Activated naive CD4-positive, alpha-beta T cell (primary cell): ENCODE measurements at places on chromosomes 7 and 10.

DNA sequence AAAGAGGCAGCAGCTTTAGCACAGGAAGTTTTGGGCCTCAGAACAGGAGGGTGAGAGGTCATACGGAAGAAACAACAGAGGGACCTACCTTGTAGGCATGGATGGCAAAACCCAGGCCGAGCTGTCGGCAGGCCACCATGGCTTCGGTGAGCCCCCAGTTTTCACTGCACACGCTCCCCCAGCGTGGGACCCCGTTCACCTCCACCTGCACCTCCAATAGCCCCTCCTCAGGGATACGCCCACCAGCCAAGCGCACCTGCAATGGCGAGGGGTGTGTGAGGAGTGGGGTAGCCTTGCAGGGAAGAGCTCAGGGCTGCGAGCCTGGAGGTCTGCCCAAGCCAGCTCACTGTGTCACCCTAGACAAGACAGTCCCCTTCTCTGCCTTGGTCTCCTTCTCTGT lies 11.3 kb downstream of the LOXL4 start:
- no peak for DNase-seq

DNA sequence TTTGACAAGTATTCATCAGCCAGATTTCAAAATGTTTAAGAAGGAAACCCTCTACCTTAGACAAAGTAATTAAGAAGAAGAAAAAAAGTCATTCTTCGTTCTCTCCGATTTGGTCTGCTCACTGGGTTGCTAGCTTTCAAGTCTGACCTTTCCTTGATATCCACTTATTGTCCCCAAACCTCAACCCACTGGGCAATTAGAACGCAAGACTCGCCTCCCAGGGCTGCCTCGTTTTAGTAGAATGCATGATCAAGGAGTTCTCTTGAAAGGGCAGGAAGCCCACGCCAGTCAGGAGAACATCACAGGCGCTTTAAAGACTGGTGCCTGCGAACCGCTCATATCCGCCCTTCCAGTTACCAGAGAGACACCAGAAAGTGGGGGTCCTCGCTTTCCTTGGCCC lies 637.7 kb downstream of the PARD3 start:
- no peak for DNase-seq

DNA sequence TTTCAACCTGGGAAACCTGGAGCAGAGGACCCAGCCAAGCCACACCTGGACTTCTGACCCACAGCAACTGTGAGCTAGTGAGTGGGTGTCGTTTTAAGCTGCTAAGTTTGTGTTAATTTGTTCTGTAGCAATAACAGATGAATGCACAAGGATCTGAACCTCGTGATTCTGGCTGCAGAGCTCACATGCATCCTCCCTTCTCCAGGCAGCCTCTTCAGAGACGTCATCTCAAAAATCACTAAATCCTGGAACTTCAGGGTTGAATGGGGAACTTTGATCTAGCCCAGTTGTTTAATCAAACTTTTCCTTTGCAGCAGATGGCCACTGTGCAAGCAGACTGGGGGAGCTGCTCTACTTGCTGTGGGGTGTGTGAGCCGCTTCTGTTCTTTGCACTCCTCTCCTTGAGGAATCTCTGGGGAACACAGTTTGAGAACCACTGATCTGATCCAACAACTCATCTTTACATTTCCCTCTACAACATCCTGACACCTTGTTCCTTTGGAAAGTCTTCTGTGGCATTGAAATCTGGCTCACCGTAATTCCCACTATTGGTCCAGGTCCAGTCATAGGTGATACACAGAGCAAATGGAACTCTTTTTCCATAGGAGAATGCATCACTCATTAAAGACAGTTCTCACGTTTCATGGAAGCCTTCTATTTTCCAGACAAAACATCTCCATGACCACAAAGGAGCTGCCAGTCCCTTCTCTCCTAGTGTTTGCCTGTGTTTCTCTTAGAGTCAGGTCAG lies 90.3 kb downstream of the CHN2 start:
- DNase-seq, result no peak

- no peak for DNase-seq
Measured at GRCh38 chr10:48839809-48840679, 99.6 kb downstream of the LRRC18 start.

DNA sequence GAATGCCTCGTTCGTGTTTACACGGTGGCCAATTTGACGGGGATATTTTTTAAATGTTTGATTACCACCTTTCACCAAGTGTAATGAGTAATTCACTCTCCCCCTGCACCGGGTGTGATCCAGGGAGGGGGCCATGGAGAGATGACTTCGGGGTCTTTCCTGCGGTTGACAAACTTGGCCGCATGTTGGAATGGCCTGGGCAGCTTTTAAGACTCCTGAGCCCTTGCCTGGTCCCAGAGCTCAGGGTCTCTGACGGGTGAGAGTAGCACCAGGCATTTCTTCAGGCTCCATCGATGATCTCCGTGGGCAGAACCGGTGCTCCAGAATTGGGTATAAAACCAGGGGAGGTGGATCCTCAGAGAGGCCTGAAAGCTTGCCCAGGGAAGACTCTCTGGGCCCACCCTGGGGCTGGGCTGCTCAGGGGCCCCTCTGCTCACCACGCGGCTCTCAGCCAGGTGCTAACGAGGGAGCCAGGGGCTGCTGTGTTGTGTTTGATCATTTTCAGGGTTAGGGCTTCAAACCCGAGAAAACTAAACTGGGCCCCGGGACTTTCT lies 882 bp downstream of the ZNF282 start:
- DNase-seq, result no peak

- DNase-seq, result no peak
Measured at GRCh38 chr10:51085204-51085603, 10.9 kb downstream of the PRKG1 start.

- DNase-seq, result no peak
Measured at GRCh38 chr10:86197166-86197790, 169.3 kb downstream of the GRID1 start.

DNA sequence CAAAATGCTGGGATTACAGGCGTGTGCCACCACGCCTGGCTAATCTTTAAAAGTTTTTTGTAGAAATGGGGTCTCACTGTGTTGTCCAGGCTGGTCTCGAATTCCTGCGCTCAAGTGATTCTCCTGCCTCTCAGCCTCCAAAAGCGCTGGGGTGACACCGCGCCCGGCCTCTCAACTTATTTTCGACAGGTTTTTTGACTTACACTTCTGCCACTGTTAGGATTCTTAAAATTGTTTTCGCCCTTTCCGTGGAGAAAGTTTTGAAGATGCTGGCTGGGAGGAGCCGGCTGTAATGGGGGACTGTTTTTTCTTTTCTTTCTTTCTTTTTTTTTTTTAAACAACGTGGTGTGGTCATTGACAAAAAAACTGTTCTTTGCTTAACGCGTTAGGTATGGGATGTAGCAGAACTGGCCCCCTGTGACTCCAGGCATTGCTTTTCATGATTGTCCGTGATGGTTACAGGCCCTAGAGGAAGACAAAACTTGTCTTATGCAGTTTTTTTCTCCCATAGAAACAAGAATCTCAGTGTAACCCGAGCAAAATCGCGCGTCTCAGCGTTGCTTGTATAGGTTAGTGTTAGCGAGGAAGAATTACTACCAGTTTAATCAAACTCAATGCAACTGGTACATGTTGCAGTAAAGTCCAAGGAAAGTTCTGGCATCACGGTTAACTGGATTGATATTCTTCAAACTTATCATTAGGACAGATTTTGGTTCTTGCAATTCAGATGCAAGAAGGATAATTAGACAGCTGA lies 72.2 kb downstream of the DAGLB start:
- no peak for DNase-seq

DNA sequence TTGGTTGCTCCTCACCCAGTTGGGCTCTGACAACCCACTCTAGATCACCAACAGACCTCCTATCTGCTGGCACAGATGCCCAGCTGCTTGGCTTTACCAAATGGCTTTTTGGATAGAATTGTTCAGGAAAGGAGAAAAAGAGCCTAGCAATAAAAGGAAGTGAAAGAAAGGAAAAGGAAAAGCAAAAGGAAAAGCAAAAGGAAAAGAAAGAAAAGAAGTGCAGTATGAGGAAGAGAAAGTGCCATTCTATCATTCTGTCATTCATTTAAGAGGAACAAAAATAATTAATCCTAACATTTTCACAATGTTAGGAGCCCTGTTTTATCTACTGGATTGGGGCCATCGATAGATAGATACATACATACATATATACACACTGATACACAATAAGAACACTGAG lies 353.6 kb downstream of the THSD7A start:
- no peak for DNase-seq

DNA sequence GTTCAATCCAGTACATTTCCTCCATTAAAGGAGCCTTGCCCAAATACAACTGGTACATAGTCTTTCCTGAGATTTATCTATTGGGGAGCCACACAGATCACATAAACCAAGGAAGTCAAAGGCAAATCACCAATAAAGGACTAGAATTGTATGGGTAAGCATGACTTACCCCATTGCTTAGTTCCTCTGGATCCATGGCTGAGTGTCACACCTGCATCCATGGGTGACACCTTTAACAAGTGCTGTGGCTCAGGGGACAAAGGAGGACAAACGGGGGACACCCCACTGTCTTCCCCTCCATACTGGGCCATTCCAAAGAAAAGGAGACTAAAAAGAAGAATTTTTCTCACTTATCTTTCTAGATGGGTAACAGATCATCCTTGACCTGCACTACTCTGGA lies 30.4 kb downstream of the ZNF92 start:
- DNase-seq, result no peak

DNA sequence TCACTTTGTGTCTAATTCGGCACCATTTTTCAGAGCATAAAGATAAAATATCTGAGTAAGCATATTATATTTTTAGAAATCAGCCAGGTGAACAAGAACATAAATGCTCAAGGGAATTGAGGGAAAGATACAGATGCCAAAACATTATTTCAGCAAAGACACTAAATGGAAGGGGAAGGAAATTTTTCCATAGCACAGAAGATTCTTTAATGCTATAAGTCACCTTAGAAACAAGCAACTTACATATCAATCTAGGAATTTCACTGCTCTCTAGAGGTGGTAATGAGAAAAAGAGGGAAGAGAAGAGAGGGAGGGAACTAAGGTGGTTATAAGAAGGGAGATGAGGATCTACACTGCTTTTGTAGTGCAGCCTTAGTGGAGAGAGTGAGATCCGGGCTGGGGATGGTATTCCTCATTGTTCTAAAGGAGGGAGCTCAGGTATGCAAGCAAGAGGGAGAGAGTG lies 20.4 kb downstream of the ZNF365 start:
- no peak for DNase-seq

GRCh38 chr7:25303281-25304181 lies 75.2 kb upstream of the NPVF start:
- no peak for DNase-seq

DNA sequence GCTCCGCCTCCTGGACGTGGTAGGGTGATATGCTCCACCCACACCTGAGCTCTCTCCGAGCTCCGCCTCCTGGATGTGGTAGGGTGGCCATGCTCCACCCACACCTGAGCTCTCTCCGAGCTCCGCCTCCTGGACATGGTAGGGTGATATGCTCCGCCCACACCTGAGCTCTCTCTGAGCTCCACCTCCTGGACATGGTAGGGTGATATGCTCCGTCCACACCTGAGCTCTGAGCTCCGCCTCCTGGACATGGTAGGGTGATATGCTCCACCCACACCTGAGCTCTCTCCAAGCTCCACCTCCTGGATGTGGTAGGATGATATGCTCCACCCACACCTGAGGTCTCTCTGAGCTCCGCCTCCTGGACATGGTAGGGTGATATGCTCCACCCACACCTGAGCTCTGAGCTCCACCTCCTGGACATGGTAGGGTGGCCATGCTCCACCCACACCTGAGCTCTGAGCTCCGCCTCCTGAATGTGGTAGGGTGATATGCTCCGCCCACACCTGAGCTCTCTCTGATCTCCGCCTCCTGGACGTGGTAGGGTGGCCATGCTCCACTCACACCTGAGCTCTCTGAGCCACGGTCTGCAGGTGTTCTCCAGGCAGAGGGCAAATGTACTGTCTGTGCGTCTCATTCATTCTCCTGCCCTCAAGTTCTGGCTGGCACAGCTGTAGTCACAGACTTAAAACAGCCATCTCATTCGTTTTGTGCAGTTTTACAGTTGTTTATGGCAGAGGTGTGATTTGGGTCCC lies 252.4 kb downstream of the DIP2C start:
- no peak for DNase-seq
